Stomach (tissue), 19 donors: ENCODE measurements at places on chromosomes 11 and 22. TPM values are rescaled to one million over a fixed set of nuclear protein-coding genes. Genes with fewer than 3 reads are reported as not detected.

Gene ANKK1
- not detected for total RNA-seq

Gene OR51E1
- 2.5 TPM for total RNA-seq

Gene BAIAP2L2
- total RNA-seq, result 1.3 TPM

Gene SYNGR1
- 5.5 TPM for total RNA-seq

Gene SYCE3
- total RNA-seq, result not detected

Gene GAB4
- total RNA-seq, result not detected

Gene DBX1
- not detected for total RNA-seq

Gene FOLR2
- 9.6 TPM for total RNA-seq

Gene OLFML1
- 11.4 TPM for total RNA-seq

Gene PPFIBP2
- total RNA-seq, result 68.3 TPM

Gene ARHGAP20
- not detected for total RNA-seq

Gene OR5P2
- total RNA-seq, result not detected

Gene PTGDR2
- not detected for total RNA-seq

Gene INTS4
- 10.7 TPM for total RNA-seq

Gene OSM
- not detected for total RNA-seq

Gene SYT7
- total RNA-seq, result not detected

Gene FGF19
- not detected for total RNA-seq

Gene OR2AT4
- total RNA-seq, result not detected

Gene ENTHD1
- not detected for total RNA-seq

Gene PHLDA2
- 34.2 TPM for total RNA-seq

Gene CREB3L1
- 125 TPM for total RNA-seq

Gene SAA4
- total RNA-seq, result not detected

Gene TEX12
- total RNA-seq, result not detected

Gene TTLL8
- total RNA-seq, result not detected

Gene APOBEC3A
- total RNA-seq, result 1.8 TPM

Gene NEFH
- not detected for total RNA-seq

Gene LDLRAD3
- 11.3 TPM for total RNA-seq

Gene RFPL1
- not detected for total RNA-seq

Gene NOX4
- total RNA-seq, result 2.8 TPM

Gene OR6T1
- total RNA-seq, result not detected

Gene TREH
- total RNA-seq, result not detected

Gene RFPL2
- not detected for total RNA-seq

Gene APBB1
- total RNA-seq, result 40.2 TPM

Gene SMTN
- 406 TPM for total RNA-seq

Gene LRFN4
- total RNA-seq, result 12.6 TPM

Gene KCNQ1
- 12.1 TPM for total RNA-seq

Gene CCDC87
- 15.9 TPM for total RNA-seq
